Articular chondrocyte of knee joint (primary cell): ENCODE measurements at places on chromosomes 6 and 20. TPM values are rescaled to one million over a fixed set of nuclear protein-coding genes. Genes with fewer than 3 reads are reported as not detected.

The BPI gene
- total RNA-seq, result not detected in 2 replicates

The TRERF1 gene
- 6.7 and 8.5 TPM in 2 replicates for total RNA-seq

The PLN gene
- total RNA-seq, result 0.11 TPM in 1 of 2 replicates, not detected in the other

The PARD6B gene
- total RNA-seq, result 0.52 and 0.97 TPM in 2 replicates

The ARFGEF3 gene
- 6.5 and 8.2 TPM in 2 replicates for total RNA-seq

The CDH4 gene
- total RNA-seq, result not detected in 2 replicates

The ZNF334 gene
- total RNA-seq, result 6.9 and 8.3 TPM in 2 replicates

The BPIFB1 gene
- total RNA-seq, result not detected in 2 replicates

The RIPPLY2 gene
- total RNA-seq, result under 0.01 and 0.43 TPM in 2 replicates

The PTGIS gene
- total RNA-seq, result 40.6 and 42.8 TPM in 2 replicates

The XKR7 gene
- not detected in 2 replicates for total RNA-seq

The TMEM244 gene
- not detected in 2 replicates for total RNA-seq

The GRIK2 gene
- total RNA-seq, result 0.32 and 0.52 TPM in 2 replicates

The GNAS-AS1 gene
- 0.32 and 0.39 TPM in 2 replicates for total RNA-seq

The ATP9A gene
- 25.0 and 26.3 TPM in 2 replicates for total RNA-seq

The LST1 gene
- not detected in 2 replicates for total RNA-seq

The ATG5 gene
- total RNA-seq, result 45.1 and 50.2 TPM in 2 replicates

The LINC00237 gene
- not detected in 2 replicates for total RNA-seq

The TMEM151B gene
- under 0.01 TPM in 2 replicates for total RNA-seq

The SRSF6 gene
- 71.2 and 75.0 TPM in 2 replicates for total RNA-seq

The TMC2 gene
- not detected in 2 replicates for total RNA-seq

The TAGAP gene
- 0.11 TPM in 1 of 2 replicates, not detected in the other for total RNA-seq

The TRAPPC3L gene
- total RNA-seq, result 0.11 and 0.13 TPM in 2 replicates

The RAB23 gene
- 181 and 201 TPM in 2 replicates for total RNA-seq

The FHL5 gene
- not detected in 2 replicates for total RNA-seq

The MEP1A gene
- total RNA-seq, result not detected in 2 replicates

The DDO gene
- 3.3 and 4.9 TPM in 2 replicates for total RNA-seq

The RAB44 gene
- under 0.01 and 0.13 TPM in 2 replicates for total RNA-seq

The PNLDC1 gene
- 0.26 and 0.65 TPM in 2 replicates for total RNA-seq

The SLC17A1 gene
- total RNA-seq, result not detected in 2 replicates

The RFX6 gene
- not detected in 2 replicates for total RNA-seq

The WFDC12 gene
- total RNA-seq, result not detected in 2 replicates
